ENCODE measurements at places on chromosomes 4 and X. TPM values are rescaled to one million over a fixed set of nuclear protein-coding genes. Genes with fewer than 3 reads are reported as not detected.

Gene GAGE1
- total RNA-seq, result not detected

Gene CT45A10
- total RNA-seq, result 0.35 TPM

Gene USP51
- 0.37 TPM for total RNA-seq

Gene PTPN13
- total RNA-seq, result 3.7 TPM

Gene ATP2B3
- total RNA-seq, result 0.10 TPM

Gene ZNF157
- 0.03 TPM for total RNA-seq

Gene TLR8
- not detected for total RNA-seq

Gene MAGEA2B
- not detected for total RNA-seq

Gene PHOX2B
- total RNA-seq, result not detected

Gene HTN3
- not detected for total RNA-seq

Gene GAK
- total RNA-seq, result 46.9 TPM

Gene FOXR2
- not detected for total RNA-seq
